ENCODE measurements at places on chromosomes 2 and 18.

DNA sequence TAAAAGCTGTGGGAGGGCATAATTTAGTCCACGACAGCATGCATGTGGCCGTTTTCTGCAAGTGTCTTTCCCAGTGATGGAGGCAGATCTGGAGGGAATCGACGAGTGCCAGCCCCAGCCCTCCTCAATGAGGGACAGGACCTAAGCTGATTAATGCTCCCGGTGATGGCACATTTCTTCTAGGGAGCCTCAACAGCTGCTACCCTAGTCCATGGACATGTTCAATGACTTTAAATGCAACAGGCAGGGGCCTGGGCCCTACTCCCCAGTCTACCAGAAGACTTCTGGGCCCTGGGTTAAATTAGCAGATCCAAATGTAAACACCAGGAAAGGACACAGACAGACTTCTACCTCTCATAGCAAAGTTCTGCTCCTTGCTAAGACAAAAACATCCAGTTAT, 155.1 kb downstream of the ACTR3 start:
- DNase-seq = no peak

- DNase-seq = peak; percentile 10
Measured at GRCh38 chr18:5542515-5543035, 1.2 kb downstream of the EPB41L3 start.

- DNase-seq = no peak
Measured at GRCh38 chr2:120534457-120534856, 188.5 kb downstream of the INHBB start.

DNA sequence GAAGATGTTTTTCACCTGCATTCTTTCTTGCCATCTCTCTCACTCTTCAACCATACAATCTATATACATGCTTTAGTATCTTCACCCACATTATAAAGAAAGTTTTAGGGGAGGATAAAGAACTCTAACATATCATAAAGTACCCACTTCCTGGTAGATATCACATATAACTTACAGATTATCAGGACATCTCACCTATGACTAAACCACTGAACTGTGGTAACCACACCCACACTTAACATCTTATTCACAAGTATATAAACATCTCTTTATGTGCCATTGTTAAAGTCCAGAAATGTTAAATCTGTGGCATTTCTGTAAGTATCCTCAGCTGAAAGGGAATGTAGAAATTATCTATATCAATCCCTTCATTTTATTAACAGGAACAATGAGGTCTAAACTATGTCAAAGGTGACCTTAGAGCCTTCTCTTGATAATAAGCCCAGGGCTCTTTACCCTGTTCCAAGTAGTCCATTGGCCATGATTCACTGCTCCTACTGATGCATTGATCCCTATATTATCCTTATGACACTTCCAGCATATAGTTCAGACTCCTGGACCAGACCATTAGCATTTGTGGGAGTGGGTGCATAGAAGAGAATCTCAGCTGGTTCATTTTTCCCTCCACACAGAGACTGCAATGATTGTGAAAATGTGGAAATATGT, 182.4 kb downstream of the SUCLG1 start:
- peak; percentile 10 for DNase-seq

GRCh38 chr18:37598396-37598795, 32.8 kb upstream of the CELF4 start:
- DNase-seq = no peak

DNA sequence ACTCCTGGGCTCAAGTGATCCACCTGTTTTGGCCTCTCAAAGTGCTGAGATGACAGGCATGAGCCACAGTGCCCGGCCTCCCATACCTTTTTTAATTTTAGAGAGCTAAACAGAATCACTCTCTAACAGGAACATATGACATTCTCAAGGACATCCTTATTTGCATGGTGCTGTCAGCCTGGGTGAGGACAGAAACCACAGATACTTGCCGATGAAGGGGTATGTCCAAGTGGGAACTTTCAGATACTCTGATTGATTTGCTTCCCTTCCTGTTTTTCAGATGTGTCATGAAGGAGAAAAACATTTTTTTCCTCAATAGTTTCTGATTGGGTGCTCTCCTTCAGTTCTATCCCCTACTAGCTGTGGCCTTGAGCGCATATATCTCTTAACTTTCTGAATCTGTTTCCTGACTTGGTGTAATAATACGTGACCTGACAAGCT, 49.6 kb downstream of the MYO3B start:
- no peak for DNase-seq

DNA sequence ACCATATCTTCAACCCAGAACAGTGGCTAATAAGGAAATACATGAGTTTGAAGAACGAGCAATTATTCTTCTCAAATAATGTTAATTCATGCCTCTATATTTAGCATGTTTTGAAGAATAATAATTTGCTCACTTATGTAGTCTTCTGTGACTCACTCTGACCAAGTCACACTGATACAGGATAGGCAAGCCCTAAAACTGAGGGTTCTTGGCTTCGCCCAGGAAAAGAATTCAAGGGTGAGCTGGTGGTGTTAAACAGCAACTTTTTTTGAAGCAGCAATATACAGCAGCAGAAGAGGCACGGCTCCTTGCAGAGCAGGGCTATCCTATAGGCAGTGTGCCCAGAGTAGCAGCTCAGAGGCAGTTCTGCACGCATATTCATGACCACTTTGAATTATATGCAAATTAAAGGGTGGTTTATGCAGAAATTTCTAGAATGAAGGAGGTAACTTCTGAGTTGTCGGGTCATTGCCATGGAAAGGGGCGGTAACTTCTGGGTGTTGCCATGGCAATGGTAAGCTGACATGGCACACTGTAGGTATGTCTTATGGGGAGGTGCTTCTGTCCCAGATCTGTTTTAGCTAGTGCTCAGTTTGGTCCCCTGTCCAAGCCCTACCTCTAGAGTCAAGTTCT, 200.6 kb downstream of the RND3 start:
- DNase-seq = no peak

DNA sequence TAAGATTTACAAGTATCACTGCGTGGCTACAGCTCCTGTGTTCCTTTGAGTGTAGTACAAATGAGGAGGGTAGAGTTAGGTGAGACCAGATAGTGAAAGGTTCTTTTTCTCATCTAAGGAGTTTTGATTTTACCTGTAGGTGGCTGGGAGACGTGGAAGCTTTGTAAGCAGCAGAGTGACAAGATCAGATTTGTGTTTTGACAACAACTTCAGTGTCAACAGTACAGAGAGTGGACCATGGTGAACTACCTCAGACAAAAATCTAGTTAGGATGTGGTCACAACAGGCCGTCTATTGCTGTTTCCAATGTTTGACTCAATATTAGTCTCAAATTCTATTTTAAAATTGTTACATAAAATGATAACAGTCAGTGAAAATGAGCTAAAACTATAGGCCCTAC, 20.3 kb upstream of the UGP2 start:
- DNase-seq = no peak

GRCh38 chr2:122193622-122194021, 438.2 kb downstream of the TSN start:
- DNase-seq = no peak

DNA sequence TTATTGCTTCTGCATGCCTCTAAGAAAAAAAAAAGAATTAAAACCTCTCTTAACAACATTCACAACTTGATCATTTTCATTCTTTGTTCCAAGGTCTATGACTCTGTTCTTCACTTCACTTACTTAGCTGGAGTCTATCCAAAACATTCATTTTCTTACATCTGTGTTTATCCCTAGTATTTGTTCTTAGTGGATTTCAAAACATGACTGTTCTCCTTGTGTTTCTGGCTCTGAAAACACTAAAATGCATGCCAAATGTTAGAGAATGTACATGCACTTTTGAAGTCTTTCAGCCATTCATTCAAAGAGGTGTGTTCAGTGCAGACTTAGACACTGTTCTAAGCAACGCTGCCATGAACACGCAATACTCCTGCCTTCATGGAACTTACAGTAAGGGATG, 138.8 kb downstream of the CNTNAP5 start:
- no peak for DNase-seq

GRCh38 chr2:234623521-234623991, 126.7 kb upstream of the ARL4C start:
- DNase-seq = no peak

DNA sequence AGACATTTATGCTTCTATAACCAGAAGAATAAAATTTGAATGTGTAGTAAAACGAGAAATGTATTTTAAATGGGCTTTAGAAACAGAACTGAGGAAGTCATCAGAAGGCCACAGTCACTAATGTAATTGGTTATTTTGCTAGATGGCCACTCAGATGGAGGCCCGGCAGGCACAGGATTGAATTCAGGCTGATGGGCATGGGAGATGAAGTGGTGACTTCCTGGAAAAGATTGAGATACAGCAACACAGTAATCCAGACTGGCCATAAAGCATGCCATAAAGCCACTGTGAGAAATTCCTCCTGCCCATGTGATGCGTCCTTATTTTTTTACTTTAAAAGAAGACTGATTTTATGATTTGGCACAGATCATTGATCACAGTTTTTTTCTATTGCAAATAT, 297.7 kb downstream of the ICOS start:
- DNase-seq = no peak

GRCh38 chr2:227004482-227004881, 159.5 kb downstream of the COL4A4 start:
- no peak for DNase-seq

- no peak for DNase-seq
Measured at GRCh38 chr18:8426401-8426800, 182.8 kb upstream of the RAB12 start.

- no peak for DNase-seq
Measured at GRCh38 chr2:177758591-177759371, 313.8 kb downstream of the PDE11A start.

DNA sequence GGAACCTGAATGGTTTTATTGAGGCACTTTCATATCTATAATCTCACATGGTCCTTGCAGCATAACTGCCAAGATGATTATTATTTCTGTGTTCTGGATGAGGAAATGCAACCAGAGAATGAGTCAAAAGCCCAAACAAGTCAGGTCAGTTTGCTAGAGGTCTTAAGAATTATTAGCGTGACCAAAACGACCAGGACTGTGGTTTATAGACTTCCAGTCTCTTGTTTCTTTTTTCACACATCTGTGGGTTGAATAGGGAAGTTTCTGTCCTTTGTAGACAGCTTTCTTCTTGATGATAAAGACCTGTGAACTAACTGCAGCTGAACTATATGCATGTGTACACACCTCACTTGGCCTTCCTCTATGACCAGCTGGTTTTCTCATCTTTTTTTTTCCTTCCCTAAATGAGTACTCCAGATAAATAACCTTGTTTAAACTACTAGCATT, 13.9 kb downstream of the ADAM23 start:
- DNase-seq = no peak

DNA sequence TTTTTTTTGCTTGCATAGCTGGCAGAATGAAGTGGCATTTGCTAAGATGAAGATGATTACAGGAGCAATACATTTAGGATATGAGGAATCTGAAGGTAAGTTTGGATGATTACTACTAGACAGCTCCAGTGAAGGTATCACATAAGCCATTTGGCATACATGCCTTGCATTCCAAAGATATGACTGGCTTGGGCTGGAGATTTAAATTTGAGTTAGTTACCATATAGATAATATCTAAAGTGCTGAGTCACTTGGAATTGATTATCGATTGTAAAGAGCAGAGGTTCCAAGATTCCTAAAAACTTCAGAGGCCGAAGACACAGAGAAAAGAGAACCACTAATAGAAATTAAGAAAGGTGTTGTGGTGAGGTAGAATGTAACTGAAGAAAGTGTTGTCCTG, 1026.4 kb downstream of the DSC3 start:
- no peak for DNase-seq

DNA sequence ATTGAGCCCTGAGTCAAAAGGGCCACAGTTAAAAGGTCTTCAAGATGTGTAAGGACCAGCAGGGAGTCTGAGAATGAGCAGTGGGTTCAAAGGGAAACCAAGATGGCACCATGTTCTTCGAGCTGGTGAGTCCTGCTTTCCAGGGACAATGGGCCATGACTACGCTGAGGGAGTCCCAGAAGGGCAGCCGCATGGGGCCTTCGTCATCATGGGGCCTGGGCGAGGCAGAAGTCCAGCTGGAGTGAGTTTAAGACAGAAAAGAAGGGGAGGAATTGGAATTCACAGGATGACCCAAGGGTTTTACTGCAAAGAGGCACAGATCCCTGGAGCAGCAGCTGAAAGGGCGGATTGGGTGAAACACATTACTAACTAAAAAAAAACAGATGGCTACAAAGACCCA, 340.8 kb upstream of the MYT1L start:
- no peak for DNase-seq

- DNase-seq = no peak
Measured at GRCh38 chr2:165406173-165406572, 63.3 kb upstream of the CSRNP3 start.

DNA sequence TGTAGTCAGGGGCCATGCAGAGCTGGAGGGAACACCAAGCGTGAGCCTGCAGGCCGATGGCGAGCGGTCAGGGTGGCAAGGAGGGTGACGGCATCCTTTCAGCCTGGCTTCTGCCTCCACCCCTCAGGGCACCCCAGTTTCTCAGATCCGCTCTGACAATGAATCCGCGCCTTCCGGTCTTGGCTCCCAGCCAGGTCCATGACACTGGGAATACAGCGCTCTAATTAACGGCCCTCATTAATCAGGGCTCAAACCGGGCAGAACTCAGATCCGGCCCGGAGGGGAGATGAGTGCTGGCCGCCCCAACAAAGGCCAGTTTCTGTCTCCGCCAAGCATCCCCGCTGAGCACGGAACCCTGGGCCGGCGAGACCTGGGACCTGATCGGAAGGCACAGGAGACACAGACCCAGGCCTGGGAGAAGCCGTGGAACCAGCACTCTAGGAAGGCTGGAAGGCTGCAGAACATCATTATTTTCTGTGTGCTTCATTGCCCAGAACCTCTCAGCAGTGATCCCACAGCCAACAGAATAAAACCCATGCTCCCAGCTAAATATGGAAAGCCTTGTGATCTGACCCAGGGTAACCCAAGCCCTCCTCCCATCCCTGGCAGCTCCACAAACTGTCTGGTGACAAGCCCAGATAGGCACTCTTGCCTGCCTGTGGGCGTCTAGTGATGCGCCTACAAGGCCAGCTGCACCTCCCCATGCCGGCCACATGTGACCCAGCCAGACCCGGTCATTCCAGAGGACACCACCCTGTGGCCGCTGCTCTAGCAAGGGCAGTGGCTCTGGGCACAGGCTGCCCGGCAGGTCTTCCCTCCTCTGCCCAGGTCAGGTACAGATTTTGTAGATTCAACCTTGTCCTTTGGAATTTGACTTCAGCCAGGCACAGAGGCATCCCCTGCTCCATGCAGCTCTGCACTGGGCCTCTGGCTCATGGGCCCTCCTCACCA, 438.7 kb upstream of the MYT1L start:
- DNase-seq = no peak

Data from CD4-positive, alpha-beta T cell treated with Interleukin-17A for 1 hour (primary cell).